Ovary (tissue), 10 donors: ENCODE measurements at places on chromosomes 12 and 14. TPM values are rescaled to one million over a fixed set of nuclear protein-coding genes. Genes with fewer than 3 reads are reported as not detected.
A peak's percentile ranks its signal among the peaks of the same experiment; 100 is the strongest.

DNA sequence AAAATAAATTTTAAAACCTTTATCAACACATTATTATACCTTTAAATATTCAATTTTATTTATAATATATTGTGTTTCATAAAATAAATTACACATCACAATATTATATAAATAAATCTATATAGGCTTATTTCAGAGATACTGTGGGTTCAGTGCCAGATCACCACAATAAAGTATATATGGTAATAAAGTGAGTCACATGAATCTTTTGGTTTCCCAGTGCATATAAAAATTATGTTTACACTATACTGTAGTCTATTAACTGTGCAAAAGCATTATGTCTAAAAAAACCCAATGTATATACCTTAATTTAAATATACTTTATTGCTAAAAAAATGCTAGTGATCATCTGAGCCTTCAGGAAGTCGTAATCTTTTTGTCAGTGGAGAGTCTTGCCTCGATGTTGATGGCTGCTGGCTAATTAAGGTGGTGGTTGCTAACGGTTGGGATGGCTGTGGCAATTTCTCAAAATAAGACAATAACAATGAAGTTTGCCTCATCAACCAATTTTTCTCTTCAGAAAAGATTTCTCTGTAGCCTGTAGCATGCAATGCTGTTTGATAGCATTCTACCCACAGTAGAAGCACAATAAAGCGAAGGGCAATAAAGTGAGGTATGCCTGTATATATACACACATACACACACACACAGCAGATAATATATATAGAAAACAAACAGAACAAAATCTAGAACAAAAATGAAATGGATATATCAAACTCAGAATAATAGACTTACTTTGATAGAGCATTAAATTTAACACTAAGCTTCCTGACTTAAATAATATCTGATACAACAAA lies 32.4 kb downstream of the CCDC59 start:
- H3K27me3 ChIP-seq = no peaks in the 10 kb centered on the region
- DNase-seq = no peak
- H3K4me3 ChIP-seq = no peak overlapping the region
- no peaks in the 10 kb centered on the region for H3K36me3 ChIP-seq

DNA sequence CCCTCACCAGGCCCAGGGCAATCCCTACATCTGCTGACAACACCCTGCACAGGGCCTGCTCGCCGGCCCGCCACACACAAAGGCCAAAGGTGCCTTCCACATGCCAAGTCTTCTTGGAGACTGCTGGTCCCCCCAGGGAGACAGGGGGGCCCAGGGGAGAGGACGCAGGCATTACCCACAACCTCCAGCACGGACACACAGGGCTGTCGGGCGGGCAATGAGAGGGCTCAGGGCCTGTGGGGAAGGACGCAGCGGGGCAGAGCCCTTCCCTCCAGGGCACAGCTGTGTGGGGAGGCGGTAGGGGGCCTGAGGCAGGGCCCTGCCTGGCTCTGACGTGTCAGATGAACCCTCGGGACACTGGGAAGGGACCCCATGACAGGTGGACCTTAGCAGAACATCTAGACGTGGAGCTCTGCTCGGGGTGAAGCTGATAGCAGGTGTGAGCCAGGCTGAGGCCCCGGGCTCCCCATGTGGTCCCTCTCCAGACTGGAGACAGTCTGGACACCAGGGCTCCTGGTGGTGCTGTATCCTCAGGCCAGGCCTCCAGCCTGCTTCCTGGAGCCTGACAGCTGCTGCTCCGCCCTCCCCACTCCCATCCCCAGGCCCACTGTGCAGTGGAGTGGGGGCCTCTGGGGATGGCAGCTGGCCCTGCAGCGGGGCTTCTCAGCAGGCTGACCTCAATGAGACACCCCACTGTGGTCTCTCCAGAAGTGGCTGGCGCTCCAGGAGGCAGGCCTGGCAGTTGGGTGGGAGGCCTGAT lies 31.6 kb upstream of the NUDT14 start:
- DNase-seq = no peak
- H3K4me1 ChIP-seq = peaks cover 2% of the 10 kb centered on the region
- no peaks in the 10 kb centered on the region for H3K27me3 ChIP-seq
- H3K36me3 ChIP-seq = no peaks in the 10 kb centered on the region
- no peak overlapping the region for H3K4me3 ChIP-seq
- no peak overlapping the region for H3K27ac ChIP-seq

DNA sequence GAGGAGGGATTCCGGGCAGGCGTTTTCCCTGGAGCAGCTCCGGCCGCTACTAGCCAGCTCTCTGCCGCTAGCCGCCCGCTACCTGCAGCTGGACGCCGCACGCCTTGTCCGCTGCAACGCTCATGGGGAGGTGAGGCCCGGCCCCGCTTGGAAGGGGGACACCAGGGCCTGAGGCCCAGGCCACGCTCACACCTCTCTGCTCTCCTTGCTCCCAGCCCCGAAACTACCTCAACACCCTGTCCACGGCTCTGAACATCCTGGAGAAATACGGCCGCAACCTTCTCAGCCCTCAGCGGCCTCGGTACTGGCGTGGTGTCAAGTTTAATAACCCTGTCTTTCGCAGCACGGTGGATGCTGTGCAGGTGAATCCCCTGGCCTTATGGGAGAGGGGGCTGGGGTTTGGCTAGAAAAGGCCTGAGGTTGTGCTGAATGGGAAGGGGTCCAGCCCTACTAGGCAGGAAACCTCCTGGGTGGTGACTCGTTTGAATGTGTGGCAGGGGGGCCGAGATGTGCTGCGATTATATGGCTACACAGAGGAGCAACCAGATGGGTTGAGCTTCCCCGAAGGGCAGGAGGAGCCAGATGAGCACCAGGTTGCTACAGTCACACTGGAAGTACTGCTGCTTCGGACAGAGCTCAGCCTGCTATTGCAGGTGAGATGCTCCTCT lies 597 bp downstream of the RNF31 start:
- H3K4me3 ChIP-seq = peak overlapping the region; percentile 94
- DNase-seq = no peak
- H3K27ac ChIP-seq = peak overlapping the region; percentile 75
- H3K27me3 ChIP-seq = no peaks in the 10 kb centered on the region
- H3K4me1 ChIP-seq = peaks cover 10% of the 10 kb centered on the region

DNA sequence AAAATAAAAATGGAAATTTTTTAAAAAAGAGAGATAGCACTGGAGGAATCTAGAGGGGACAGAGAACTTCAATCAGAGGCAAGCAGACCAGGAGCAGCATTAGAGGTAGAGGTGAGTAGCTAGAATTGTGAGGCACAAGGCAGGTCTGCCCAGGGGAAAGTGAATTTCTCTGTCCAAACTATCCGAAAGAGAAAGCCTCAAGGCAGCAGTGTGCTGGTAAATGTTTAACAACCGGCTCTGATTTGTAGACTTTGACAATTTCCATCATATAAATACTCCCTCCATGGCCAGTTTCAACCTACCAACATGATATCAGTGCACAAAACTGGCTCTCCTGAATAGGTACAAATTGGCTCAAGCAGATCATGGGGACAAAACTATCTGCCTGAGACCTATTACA lies 160.6 kb upstream of the EGLN3 start:
- H3K36me3 ChIP-seq = no peaks in the 10 kb centered on the region
- DNase-seq = no peak
- H3K4me1 ChIP-seq = no peaks in the 10 kb centered on the region
- no peak overlapping the region for H3K27ac ChIP-seq

DNA sequence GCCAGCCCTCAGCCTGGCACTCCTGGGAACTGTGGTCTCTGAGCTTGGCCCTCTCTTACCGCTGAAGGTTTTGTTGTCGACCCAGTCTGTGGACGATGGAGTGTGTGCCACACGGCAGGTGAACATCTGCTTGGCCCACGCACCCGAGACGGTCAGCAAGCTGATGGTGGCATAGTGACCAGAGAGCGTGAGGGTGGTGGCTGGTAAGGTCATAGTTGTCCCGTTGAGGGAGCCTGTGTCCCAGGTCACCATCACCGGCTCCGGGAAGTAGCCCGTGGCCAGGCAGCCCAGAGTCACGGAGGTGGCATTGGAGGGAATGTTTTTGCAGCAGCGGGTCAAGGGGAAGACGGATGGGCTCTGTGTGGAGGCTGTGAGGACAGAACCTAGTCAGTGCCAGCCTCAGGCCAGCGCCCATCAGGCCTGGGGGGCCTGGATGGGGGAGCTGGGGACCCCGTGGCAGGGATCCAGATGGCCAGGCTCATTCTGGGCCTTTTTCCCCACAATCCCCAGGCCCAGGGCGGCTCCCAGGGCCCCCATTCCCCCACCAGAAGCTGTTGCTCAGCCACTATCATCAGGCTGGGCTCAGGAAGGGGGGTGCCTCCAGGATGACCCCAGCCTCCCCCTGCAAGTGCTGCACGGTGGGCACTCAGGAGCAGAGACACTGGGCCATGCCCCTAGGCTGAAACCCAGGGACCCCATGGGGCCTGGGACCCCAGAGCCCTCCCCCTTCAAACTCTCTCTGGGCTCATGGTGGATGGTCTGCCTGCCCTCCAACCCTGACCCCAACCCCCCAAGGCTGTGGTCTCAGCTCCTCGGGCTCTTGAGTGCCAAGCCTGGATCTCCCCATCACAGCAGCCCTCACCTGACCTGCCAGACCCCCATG lies 75.2 kb downstream of the TMEM121 start:
- no peaks in the 10 kb centered on the region for H3K36me3 ChIP-seq
- H3K4me1 ChIP-seq = no peaks in the 10 kb centered on the region
- DNase-seq = no peak
- H3K4me3 ChIP-seq = no peak overlapping the region
- no peak overlapping the region for H3K27ac ChIP-seq
- H3K27me3 ChIP-seq = no peaks in the 10 kb centered on the region

GRCh38 chr12:62686938-62687337 lies 220.3 kb downstream of the MON2 start:
- peaks cover 2% of the 10 kb centered on the region for H3K4me1 ChIP-seq
- DNase-seq = no peak
- H3K4me3 ChIP-seq = no peak overlapping the region

DNA sequence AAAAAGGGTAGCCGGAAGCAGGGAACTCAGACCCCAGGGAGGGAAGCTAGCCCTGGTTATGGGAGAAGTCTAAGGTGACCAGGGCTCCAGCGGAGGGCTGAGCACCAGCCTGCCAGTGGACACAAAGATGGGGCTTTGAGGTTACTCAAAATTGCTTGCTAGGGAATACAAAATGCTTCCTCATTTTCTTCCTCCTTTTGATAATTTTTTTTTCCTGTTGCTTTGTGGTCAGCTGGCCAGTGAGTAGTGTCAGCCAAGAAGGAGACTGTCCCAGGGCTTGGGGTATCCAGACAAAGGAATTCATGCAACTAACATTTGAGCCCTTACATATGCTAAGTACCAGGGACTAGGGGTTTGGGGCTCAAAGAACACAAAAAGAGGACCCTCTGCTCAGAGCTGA lies 206.2 kb downstream of the PPM1H start:
- H3K27me3 ChIP-seq = no peaks in the 10 kb centered on the region
- DNase-seq = no peak
- H3K4me3 ChIP-seq = no peak overlapping the region
- peaks cover 10% of the 10 kb centered on the region for H3K4me1 ChIP-seq

DNA sequence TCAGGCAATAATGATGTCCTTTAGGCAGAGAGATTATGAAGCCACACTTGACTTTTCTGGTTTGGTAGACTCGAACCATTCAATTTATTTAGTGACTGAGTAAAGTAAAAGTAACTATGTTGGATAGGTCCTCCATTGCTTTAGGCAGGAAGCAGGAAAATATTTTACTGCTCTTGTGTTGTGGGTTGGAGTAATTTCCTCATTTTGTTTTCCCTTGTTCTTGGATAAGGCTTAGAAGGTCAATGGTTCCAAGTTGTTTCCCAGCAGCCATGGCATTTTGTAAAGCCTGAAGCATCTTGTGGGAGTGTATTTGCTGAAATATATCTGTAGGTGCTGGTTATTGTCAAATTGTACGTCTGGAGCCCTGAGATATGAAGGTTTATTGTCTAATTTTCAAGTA lies 161.2 kb upstream of the SLC38A2 start:
- no peaks in the 10 kb centered on the region for H3K27me3 ChIP-seq
- no peak for DNase-seq
- peak overlapping the region; percentile 51 for H3K27ac ChIP-seq
- H3K36me3 ChIP-seq = no peaks in the 10 kb centered on the region
- H3K4me3 ChIP-seq = no peak overlapping the region
- H3K4me1 ChIP-seq = peaks cover 6% of the 10 kb centered on the region

GRCh38 chr12:65876898-65877721 lies 52.8 kb downstream of the HMGA2 start:
- peak overlapping the region; percentile 64 for H3K27ac ChIP-seq
- no peaks in the 10 kb centered on the region for H3K27me3 ChIP-seq
- no peak overlapping the region for H3K4me3 ChIP-seq

DNA sequence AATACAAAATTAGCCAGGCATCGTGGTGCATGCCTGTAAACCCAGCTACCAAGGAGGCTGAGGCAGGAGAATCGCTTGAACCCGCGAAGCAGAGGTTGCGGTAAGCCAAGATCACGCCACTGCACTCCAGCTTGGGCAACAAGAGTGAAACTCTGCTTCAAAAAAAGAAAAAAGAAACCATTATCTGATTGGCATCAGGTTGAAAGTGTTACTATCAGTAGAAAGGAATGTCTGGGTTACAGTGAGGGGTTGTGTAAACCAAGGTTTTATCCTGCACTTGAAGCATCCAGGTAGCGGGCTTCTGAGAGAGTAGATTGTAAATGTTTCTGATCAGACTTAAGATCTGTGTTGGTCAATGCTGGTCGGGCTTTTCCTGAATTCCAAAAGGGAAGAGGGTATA lies 14.1 kb upstream of the OXA1L start:
- no peak overlapping the region for H3K4me3 ChIP-seq
- no peaks in the 10 kb centered on the region for H3K36me3 ChIP-seq
- no peaks in the 10 kb centered on the region for H3K27me3 ChIP-seq
- no peak overlapping the region for H3K27ac ChIP-seq
- DNase-seq = no peak

DNA sequence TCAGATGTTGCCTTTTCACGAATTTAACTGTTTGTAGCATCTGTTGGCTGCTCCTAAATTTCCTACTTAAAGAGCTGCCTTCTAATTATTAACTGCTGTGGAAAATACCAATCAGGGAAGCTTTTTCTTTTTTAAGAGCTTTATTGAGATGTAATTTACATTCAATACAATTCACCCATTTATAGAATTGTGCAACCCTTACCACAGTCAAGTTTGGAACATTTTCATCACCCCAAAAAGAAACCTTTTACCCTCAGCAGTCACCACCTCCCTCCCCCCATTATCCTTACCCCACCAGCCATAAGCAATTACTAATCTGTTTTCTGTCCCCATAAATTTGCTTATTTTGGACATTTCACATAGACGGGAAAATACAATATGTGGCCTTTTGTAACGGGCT lies 1.4 kb downstream of the PCNX4 start:
- peaks cover 8% of the 10 kb centered on the region for H3K4me1 ChIP-seq
- no peaks in the 10 kb centered on the region for H3K27me3 ChIP-seq
- H3K4me3 ChIP-seq = peak overlapping the region; percentile 89
- no peak for DNase-seq
- H3K27ac ChIP-seq = peak overlapping the region; percentile 76
- no peaks in the 10 kb centered on the region for H3K36me3 ChIP-seq

FGD4 gene
- total RNA-seq = 80.9 TPM

CLEC1B gene
- total RNA-seq = not detected

GPRC5D gene
- not detected for total RNA-seq

PSMA3 gene
- total RNA-seq = 72.7 TPM

KRT6C gene
- not detected for total RNA-seq

TEX52 gene
- not detected for total RNA-seq

TCL1B gene
- not detected for total RNA-seq

TMEM119 gene
- 2.3 TPM for total RNA-seq

RHOJ gene
- 4.9 TPM for total RNA-seq
